Stimulated activated CD4-positive, alpha-beta T cell treated with anti-CD3 and anti-CD28 coated beads, Interleukin-1b, Interleukin-23, amount 100 ng/mL, for 1 hour (primary cell): ENCODE measurements at places on chromosomes 3 and 15.

DNA sequence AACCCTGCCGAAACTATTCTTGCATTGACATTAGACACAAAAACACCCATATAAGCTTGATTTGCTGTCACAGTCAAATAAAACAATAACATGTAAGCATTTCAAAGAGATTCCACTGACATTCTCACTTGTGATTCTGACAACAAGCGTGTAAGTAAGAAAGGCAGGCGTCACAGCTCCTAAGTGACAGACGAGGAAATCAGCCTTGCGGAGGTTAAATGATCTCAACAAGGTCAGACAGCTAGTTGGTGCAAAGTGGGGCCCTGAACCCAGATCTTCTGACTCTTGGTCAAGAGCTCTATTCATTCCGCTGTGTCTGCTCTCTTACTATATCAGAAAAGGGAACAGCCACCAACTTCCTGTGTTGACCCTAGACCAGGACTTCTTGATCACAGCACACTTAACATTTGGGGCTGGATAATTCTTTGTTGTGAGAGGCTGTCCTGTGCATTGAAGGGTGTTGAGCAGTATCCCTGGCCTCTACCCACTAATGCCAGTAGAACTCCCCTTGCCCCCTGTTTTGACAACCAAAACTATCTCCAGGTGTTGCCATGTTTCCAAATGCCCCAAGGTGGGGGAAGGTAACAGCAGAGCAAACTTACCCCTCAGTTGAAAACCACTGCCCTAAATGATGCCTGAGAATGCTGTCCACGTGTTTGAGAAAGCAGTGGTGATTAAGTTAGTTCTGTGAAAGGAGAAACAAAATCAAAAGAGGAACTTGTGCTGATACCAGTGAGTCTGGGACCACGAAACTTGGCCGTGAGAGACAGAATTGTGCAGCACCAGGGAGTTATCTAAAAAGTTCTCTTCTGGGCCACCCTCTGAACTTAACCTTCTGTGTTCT lies 86.1 kb downstream of the LIPC start:
- no peak for DNase-seq

DNA sequence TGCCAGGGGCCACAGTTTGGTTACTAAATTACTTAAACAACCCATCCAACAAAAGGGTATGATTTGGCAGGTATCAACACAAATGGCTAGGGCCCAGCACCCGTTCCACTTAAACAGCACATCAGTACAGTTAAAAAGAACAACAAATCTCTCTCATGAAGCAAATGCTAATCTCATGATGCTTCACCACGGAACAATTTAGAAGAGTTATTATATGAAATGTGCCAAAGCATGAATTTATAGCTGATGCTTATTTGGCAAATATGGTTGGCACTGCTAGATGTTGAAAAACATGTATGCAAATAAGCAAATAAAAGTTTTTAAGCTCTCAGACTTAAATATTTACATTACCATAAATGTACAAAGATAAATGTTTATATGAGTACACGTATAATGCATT lies 2.3 kb downstream of the PEAK1 start:
- DNase-seq: no peak

GRCh38 chr3:53089511-53089910 lies 40.7 kb downstream of the RFT1 start:
- no peak for DNase-seq

GRCh38 chr15:38216763-38217162 lies 35.9 kb upstream of the SPRED1 start:
- DNase-seq: no peak

DNA sequence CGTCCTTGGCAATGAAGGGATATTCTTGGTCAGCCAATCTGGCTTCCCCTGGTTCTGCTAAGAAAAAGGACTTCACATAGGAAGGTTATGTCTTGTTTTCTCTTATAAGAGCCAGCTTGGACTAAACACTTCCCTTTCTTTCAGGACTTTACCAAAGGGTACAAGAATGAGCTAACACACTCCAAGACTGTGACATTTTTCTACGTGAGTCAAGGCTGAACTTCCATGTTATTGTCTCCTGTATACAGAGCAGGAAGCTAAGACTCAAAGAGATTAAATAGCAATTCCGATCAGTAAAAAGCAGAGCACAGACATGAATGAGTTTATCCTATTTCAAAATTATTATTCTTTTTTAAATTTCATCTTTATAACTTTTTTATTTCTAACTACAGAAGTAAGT lies 63.3 kb upstream of the STT3B start:
- no peak for DNase-seq

DNA sequence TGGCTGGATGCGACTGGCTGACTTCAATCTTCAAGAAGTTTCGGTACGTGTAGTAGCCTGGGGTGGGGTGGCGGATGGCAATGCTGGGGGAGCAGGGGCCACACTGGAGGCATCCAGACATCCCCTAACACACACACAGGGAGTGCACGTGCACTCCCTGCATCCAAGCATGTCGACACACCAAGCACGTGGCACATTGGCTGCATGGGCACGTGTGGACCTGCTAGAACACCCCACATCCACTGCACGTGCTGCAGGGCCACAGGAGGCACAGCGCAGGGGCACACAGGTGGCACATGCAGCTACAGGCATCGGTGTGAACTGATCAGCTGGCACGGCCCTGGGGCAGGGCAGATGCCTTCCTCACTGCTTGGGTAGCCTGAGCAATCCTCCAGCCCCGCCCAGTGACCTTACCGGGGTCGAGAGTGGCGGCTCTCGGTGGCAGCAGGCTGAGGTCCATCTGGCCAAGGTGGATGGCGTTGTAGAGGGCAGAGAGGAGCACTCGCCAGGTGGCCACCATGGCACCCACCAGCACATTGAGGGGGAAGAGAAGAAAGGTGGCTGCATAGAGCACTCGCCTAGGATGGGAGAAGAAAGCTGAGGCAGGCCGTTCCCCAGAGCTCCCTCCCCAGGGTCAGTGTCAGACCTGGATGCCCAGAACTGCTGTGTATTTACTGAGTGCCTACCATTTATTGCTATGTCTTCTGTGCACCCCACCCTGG lies 7.5 kb downstream of the ISLR start:
- DNase-seq: no peak

DNA sequence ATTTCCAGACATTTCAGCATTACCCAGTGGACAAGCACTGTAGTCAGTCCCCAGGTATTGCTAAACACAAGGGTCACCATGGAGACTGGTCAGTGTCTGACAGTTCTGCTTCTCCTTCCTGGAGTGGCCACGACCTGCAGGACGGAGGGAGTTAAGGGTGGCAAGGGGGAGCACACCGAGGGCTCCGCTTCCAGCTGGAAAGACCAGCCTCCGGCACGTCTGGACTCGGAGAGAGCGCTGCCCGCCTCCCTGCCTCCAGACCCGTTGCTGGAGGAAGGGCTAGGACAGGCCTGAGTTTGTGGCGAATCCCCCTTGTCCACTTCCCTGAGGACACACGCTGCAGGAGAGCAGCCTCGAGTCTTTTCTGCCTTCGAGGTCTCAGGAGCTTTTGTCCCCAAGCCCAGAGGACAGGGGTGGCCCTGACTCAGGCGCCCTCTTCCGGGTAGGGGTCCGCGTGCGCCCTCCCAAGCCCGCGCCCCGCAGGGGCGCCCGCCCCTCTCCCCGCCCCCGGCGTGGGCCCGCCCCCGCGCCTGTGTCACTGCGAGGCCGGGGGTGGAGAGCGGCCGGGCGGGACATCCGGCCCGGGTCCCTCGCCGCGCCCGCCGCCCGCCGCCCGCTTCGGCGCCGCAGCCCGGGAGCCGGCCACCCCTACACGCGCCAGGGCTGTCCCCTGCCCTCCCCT lies at the start of gene CHST14:
Gene CHST14, plus strand, starts transcription at position 562 of the 682 bp plus-strand sequence. CDS start 230 bp downstream, outside the sequence.
- peak; percentile 19 for DNase-seq

GRCh38 chr3:61057464-61057863 lies 193.8 kb downstream of the FHIT start:
- DNase-seq: no peak

GRCh38 chr3:170778240-170779217 lies 91.5 kb downstream of the RPL22L1 start:
- DNase-seq: no peak

GRCh38 chr3:128089135-128089534 lies 34.5 kb downstream of the RUVBL1 start:
- DNase-seq: no peak

GRCh38 chr15:75891895-75892294 lies 11.8 kb upstream of the FBXO22 start:
- no peak for DNase-seq

- no peak for DNase-seq
These were observed 560.4 kb upstream of the DPPA4 start for GRCh38 chr3:109897734-109898133.

GRCh38 chr3:18635215-18635614 lies 210.1 kb upstream of the SATB1 start:
- DNase-seq: no peak

GRCh38 chr3:32436816-32437189 lies 45.1 kb downstream of the CMTM7 start:
- DNase-seq: no peak

DNA sequence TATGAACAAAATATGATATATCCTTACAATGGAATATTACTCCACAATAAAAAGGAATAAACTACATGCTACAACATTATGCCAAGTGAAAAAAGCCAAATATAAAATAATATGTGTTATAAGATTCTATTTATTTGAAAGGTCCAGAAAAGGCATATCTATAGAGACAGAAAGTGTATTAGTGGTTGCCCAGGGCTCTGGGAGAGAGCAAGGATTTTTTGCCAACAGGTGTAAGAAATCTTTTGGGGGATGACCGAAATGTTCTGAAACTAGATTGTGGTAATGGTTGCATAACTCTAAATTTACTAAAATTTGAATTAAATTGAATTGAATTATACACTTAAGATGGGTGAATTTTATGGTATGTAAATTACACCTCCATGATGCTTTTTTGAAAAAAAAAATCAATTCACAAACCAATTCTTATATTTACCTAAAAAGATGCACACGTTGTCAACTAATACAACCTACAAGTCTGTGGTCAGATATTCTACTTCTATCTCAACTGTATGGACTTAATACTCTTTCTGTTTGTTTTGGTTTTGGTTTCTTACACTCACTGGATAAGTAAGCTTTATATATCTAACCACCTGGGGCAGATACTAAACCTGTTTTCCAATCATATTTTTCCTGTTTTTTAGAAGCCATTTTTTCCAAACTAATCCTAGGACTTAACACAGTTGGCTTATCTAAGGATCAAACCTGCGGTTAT lies 75.8 kb downstream of the FBN1 start:
- DNase-seq: no peak

GRCh38 chr3:151567477-151567876 lies 106.6 kb upstream of the IGSF10 start:
- DNase-seq: no peak

- no peak for DNase-seq
These were observed 5.1 kb downstream of the ONECUT1 start for GRCh38 chr15:52784799-52785671.

DNA sequence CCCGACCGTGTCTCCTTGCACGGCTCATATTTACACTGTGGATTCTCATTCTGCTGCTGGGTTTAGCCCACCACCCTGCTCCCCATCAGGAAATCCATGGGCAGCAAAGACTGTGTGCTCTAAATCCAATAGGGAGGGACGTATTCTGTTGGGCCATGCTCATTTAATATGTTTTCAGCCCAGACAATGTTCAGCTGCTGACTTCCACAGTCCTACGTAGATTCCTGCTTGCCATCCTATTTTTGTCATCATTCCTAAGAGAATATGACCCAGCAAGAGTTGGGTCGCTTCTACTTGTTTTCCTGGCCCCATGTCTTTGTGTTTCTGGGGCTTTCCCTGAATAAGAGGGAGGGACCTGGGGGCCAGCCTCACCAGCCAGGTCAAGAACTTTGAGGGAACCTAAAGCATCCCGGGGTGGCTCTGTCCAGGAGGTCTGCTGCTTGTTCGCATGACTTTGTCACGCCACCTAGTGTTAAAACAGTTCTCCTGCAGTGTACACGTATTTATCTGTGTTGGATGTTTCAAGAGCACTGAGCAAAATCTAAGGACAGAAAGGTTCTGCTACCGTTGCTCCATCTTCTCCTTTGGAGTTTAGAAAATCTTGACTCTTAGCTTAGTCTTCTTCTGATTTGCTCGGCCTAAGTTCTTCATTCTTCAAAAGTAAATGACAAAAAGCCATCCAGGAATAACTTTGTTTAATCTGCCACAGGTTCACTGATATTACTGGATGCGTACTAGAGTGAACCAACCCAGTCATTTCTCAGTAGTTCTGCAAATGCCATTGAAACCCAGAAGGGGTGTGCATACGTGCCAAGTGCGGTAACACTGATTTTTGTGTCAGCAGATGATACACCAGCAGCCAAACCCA lies 79.8 kb upstream of the NR2E3 start:
- DNase-seq: no peak

GRCh38 chr3:119318876-119319275 lies 24.7 kb downstream of the ARHGAP31 start:
- no peak for DNase-seq

GRCh38 chr3:167575000-167575600 lies 78.6 kb downstream of the WDR49 start:
- no peak for DNase-seq

DNA sequence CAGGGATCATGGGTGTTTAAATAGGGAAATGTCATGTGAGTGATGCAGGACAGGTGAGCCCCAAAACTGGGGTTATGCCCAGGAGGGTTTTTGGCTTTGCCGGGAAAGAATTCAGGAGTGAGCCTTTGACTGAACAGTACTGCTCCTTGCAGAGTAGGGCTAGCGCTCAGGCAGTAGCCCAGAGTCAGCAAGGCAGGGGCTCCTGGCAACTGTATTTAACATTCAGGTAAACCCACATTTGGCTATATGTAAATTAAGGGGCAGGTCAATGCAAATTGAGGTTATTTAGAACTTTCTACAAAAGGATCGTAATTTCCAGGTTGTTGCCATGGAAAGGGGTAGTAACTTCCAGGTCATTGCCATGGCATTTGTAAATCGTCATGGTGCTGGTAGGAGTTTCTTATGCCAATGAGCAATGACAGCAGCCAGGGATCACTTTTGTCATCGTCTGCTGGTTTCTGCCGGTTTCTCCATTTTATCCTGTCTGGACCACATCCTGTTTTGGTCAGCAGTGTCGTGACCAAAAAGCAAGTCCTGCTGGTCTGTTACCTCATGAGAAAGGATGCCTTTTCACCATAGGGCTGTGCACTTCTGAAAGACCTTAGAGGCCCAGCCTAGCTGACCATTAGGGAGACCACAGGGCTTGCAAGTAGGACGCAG lies 24.3 kb downstream of the MTHFS start:
- DNase-seq: no peak

DNA sequence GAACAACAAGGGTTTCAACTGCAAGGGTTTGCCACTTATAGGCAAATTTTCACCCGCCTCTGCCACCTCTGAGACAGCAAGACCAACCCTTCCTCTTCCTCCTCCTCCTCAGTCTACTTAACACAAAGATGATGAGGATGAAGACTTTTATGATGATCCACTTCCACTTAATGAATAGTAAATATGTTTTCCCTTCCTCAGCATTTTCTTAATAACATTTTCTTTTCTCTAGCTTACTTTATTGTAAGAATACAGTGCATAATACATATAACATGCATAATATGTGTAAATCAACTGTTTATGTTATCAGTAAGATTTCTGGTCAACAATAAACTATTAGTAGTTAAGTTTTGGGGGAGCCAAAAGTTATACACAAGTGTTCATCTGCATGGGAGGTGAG lies 77.4 kb downstream of the KLF15 start:
- DNase-seq: no peak

GRCh38 chr3:187587076-187587475 lies 83.1 kb downstream of the SST start:
- no peak for DNase-seq

- DNase-seq: no peak
These were observed 27.3 kb downstream of the CYP11A1 start for GRCh38 chr15:74340150-74340549.
